NCI-H524 (cell line): ENCODE measurements at places on chromosomes 13 and 19.

DNA sequence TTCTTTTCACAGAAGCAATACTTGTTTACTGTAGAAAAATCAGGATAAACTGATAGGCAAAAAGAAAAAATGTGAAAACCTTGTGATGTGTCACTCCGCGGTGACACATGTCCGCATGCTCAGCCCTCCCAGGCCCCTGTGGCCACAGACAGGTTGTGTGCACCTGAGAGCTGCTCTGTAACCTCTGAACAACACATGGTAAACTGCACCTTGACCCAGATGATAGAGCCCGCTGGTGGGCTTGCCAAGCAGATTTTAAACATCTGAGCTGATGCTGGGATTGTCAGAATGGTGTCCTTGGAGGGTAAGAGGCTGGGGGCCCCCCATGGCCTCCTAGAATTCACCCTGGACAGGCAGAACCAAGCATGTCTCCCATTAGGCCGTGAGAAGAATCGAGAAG, 33.8 kb downstream of the DHRS12 start:
- no peak for DNase-seq

DNA sequence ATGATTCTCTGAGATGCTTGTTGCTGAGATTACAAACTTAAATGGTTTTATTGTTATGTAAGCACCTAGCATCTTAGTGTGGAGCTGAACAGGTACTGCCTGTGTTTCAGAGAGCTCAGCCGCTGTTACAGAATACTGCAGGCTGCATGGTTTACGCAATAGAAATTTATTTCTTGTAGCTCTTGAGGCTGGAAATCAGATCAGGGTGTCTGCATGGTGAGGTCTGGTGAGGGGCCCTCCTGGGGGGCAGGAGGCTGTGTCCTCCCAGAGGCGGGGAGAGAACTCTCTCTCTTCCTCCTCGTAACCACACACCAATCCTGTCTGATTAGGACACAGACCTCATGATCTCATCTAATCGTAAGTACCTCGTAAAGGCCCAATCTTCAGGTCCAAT, 13.1 kb downstream of the ATP11A start:
- DNase-seq, result no peak

- DNase-seq, result no peak
Measured at GRCh38 chr13:40697711-40698110, 31.3 kb upstream of the FOXO1 start.

DNA sequence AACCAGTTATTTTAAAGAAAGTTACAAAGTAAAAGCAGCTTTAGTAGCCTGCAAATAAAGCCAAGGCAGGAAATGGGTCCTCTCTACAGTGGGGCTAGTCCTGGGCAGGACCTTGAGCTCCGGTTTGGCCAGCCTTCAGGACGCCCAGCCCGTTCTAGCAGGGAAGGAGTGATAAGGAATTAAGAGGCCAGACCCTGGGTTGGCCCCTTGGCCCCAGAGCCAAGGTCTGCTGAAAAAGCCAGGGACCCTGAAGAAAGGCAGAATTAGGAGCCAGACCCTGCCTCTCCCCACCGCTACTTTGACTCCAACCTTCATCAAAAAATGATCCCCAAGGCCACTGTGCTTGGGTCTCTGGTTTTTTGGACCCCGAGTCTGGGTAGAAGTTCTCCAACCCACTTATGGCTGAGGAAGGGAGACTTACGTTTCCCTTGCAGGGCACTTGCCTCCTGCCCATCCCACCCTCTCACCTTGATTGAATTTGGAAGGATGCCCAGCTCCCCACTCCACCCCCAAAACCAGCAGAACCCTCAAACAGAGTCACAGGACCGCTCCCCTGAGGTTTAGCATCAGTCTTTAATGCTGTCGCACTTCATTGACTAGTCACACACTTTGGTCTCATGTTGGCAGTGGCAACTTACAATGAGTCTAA, 3.9 kb downstream of the DNAJB1 start:
- no peak for DNase-seq

GRCh38 chr19:47315125-47315821, 5.6 kb downstream of the C5AR1 start:
- DNase-seq, result no peak

- no peak for DNase-seq
Measured at GRCh38 chr13:112867301-112867711, 101.7 kb upstream of the MCF2L start.

- no peak for DNase-seq
Measured at GRCh38 chr13:78190296-78190695, 271.7 kb upstream of the EDNRB start.

DNA sequence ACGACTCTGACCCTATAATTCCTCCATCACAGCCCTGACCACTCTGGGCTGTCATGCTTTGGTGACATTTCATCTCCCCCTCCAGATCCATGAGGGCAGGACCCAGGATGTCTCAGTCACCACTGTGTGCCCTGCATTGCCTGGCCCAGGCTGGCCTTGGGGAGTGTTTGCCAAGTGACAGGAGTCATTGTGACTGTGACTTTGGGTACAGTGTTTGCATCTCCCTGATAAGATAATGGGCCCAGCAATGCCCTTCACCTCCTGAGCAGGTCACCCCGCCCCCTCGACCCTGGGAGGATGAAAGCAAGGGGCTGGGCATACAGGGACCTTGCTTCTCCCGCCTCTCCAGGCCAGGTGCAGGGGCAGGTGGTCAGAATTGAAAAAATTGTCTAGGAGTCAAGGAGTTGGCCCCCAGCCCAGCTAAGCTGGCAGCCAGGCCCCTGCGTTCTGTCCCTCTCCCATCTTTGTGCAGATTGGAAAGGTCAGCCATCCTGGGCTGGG, 5.9 kb upstream of the ATP4A start:
- DNase-seq, result no peak

- peak; percentile 59 for DNase-seq
Measured at GRCh38 chr19:40442328-40443130, 1.6 kb downstream of the SERTAD3 start.
